ENCODE measurements at places on chromosomes 7 and 10. TPM values are rescaled to one million over a fixed set of nuclear protein-coding genes. Genes with fewer than 3 reads are reported as not detected.

Gene COBL
- total RNA-seq = 0.34 TPM

Gene CALML5
- total RNA-seq = 2.3 TPM

Gene RBP3
- total RNA-seq = not detected

Gene RNF148
- under 0.01 TPM for total RNA-seq

Gene NANOS1
- 0.68 TPM for total RNA-seq

Gene SLC18A3
- not detected for total RNA-seq

Gene KCP
- total RNA-seq = 2.2 TPM

Gene FKBP9
- 403 TPM for total RNA-seq

Gene TAS2R4
- 1.0 TPM for total RNA-seq

Gene RASA4B
- total RNA-seq = 1.0 TPM

Gene EVX1
- not detected for total RNA-seq

Gene DDC
- not detected for total RNA-seq

Data from nasal cavity respiratory epithelium epithelial cell of viscerocranial mucosa (primary cell).